ENCODE measurements at places on chromosomes 16 and 17.
A peak's percentile ranks its signal among the peaks of the same experiment; 100 is the strongest.

DNA sequence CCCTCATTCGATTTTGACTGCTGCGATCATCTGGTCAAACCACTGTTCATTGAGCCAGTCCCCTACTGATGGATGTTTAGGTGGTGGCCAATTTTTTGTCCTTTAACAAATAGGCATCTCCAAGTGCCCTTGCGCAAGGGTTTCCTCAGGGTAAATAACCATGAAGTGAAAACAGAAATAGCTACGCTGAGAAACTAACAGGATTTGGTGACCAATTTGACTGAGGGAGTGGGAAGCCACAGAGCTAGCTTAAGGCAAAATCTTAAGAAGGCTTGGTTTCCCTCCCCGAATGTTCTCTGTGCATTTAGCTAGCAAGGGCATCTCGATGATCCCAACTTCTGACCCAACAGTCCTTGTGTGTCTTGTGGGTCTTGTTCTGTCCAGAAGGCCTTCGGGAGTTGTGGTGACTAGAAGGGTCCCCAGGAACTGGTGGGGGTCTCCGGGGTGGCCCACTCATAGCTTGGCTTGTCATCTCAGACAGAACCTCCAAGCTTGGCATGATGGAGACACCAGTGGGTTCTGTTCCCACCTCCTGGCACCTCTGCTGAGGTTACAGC, 117.2 kb downstream of the SOCS1 start:
- DNase-seq = no peak

- no peak for DNase-seq
Measured at GRCh38 chr16:71192387-71192786, 38.1 kb downstream of the HYDIN start.

GRCh38 chr16:11329071-11329491, 16.2 kb upstream of the RMI2 start:
- DNase-seq = peak; percentile 69

- no peak for DNase-seq
Measured at GRCh38 chr16:12020009-12020408, 43.5 kb downstream of the SNX29 start.

GRCh38 chr16:8963010-8963820, 491 bp downstream of the USP7 start:
- peak; percentile 22 for DNase-seq

GRCh38 chr16:75236232-75236631, 15.2 kb downstream of the BCAR1 start:
- no peak for DNase-seq

DNA sequence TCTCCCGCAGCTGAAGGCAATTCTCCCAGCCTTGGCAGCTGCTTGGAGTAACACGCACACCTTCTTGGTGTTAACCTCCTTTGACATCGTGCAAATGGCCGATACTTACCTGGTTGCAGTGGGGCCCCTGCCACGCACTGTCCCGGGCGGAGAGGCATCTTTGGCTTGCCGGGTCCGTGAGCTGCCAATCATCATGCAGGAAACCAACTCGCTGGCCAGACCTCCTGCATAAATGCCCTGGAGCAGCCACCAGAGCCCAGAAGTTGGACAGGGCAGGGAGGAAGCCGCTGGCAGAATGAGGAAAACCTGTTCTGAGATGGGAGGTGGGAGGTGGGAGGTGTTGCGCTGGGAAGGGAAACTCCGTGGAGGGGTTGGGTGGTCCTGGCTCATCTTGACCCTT, 41.7 kb upstream of the CREBBP start:
- no peak for DNase-seq

GRCh38 chr17:76083536-76084182, 4.7 kb downstream of the ZACN start:
- DNase-seq = no peak

DNA sequence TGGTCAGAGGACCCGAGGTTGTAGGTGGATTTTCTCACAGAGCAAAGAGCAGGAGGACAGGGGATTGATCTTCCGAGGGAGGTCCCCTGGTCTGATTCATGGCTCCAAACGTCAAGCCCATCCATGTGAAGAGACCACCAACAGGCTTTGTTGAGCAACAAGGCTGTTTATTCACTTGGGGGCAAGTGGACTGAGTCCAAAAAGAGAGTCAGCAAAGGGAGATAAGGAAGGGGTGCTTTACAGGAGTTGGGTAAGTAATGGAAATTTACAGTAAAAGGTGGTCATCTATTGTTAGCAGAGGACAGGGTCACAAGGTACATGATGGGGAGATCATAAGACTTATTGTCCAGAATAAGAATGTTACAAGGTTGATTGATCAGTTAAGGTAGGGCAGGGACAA, 2285.8 kb downstream of the TP53TG3F start:
- DNase-seq = no peak

DNA sequence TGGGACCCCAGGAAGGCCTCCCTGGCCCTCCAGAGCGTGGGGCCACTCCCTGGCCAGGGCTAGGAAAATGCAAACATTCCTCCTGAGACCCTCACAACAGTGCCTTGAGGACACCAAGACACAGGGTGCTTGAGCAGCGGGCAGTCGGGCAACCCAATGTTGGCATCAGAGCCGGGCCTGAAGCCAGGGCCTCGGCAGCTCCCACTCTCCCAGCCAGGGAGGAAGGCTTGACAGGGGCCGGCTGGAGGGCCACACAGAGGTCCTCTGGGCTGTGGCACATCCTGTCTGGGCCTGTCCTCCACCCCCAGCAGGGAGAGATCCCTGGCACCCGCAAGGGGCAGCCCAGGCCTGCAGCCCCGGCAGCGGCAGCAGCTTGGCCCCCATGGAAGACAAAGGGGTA, 12.3 kb upstream of the KRT17 start:
- DNase-seq = no peak

DNA sequence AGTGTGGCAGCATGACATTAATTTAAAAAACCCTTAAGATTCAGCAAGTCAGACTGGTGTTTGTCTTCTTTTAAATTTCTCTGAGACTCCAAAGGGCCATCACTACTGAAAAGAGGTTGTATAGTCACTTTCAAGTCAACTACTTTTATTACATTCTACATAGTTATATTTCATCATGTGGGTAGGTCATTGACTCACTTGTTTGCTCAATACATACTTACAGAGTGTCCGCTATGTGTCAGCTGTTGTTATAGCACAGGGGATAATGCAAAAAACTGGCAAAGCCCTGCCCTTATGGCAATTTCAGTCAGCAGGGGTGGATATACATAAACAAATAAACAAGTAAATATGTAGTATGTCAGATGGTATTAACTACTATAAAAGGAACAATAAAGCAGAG, 2.5 kb upstream of the MYH4 start:
- DNase-seq = no peak

DNA sequence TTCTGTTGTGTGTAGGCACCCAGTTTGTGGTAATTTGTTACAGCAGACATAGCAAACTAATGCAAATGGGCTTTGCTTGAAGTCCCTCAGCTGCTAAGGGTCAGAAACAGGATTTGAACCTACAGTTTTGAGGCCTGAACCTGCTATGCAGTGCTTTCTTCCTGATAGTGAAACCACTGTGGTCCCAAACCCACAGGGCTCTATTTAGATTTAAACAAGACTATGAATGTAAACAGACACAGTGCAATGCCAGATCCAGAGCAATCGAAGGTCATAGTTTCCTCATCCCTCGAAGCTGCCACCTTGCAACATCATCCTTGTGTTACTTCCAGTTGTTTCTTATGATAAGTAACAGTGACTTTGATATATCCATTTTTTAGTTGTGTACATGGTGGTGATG, 630.2 kb downstream of the WWOX start:
- no peak for DNase-seq

DNA sequence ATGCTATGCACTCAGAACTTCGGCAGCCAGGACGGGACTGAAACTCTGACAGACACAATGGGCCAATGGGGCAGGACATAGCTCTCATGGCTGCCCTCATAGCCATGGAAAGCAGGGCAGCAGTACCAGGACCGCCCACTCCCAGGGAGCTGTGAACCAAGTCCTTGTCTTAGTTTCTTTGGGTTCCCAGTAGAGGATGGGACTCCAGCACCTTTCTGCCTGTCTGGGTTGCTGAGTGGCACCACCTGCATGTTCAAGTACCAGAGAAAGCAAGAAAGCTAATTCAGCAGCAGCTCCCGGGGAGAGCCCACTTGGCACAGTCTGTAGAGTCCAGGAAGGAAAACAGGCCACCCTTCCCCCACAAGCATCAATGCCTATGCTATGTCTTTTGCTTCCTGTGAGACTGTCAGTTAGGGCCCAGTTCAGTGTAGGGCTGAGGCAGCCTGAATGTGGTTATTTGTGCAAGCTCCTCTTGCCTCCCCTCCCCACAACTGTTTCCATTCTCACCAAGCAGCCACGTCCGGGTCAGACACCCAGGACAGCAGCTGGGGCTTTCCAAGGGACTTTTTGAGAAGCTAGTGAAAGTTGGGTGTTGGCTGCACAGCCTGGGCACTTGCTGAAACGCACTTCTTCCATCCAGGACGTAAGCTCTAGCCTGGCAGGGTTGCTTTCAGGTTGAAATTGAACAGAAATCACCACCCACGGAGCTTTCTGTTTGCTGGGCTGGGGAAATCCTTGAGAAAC, 7.8 kb downstream of the SUPT4H1 start:
- no peak for DNase-seq

DNA sequence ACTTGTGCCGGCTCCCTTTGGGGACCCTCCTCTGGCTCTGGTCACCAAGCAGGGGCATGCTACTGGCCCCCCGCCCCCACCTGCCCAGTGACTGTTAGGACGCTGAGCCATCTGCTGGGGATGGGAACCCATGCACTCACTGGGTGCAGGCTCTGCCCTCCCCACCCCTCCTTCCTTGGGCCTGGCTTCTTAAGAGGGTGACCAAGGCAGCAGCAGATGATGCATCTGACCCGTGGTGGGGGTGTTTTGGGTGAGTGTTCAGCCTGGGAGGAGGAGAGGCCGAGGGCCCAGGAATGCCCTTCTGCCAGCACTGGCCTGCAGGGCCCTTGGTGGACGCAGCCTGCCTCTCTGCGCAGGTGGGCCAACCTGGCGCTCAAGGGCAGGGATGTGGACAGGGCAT, 19.2 kb upstream of the MTSS2 start:
- DNase-seq = no peak

- no peak for DNase-seq
Measured at GRCh38 chr17:5078106-5079028, at the start of gene ZFP3. Gene ZFP3 (plus strand): TSS chr17:5078467. CDS start chr17:5091505, 13,038 bp downstream.

GRCh38 chr16:30644334-30644830, 6.4 kb upstream of the PRR14 start:
- DNase-seq = no peak

- DNase-seq = no peak
Measured at GRCh38 chr17:68981288-68981687, 26.1 kb upstream of the ABCA8 start.

DNA sequence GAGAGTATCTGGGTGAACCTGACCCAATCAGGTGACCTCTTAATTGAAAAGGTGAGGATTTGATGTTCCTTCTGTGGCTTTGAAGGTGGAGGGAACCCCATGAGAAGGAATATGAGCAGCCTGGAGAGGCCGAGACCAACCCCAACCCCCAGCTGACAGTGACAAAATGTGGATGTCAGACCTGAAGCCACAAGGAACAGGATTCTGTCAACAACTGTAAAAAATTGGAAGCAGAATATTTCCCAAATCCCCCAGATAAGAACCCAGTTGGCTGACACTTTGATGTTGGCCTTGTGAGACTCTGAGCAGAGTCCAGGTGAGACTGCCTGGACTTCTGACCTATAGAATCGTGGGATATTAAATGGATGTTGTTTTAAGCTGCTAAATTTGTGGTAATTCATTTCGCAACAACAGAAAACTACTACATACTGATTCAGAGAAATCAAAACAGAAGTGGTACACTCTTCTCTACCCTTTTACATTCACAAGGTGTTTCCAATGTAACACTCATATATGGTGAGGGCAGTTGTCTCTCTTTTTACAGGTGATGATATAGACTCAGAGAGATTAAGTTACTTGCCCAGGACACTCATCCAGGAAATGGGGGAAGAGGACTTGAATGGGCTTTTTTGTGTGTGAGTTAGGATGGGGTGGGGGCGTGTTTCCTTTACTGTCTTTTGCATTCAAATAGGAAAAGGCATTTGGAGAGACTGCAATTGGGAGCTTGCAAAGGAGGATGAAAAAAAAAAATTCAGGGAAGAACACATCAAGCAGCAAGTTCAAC, 29.8 kb upstream of the SALL1 start:
- DNase-seq = no peak

DNA sequence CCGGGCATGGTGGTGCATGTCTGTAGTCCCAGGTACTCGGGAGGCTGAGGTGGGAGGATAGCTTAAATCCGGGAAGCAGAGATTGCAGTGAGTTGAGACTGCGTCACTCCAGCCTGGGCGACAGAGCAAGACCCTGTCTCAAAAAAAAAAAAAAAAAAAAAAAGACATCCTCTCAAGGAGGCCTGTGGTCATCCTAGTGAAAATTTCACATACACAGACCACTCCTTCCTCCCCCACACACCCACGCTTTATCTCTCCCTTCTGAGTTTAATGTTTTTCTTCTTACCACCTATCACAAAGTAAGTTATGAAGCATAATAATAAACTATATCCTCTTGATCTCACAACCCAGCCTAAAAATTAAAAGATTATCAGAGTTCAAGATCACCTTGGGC, 1.3 kb upstream of the NOL11 start:
- DNase-seq = no peak

DNA sequence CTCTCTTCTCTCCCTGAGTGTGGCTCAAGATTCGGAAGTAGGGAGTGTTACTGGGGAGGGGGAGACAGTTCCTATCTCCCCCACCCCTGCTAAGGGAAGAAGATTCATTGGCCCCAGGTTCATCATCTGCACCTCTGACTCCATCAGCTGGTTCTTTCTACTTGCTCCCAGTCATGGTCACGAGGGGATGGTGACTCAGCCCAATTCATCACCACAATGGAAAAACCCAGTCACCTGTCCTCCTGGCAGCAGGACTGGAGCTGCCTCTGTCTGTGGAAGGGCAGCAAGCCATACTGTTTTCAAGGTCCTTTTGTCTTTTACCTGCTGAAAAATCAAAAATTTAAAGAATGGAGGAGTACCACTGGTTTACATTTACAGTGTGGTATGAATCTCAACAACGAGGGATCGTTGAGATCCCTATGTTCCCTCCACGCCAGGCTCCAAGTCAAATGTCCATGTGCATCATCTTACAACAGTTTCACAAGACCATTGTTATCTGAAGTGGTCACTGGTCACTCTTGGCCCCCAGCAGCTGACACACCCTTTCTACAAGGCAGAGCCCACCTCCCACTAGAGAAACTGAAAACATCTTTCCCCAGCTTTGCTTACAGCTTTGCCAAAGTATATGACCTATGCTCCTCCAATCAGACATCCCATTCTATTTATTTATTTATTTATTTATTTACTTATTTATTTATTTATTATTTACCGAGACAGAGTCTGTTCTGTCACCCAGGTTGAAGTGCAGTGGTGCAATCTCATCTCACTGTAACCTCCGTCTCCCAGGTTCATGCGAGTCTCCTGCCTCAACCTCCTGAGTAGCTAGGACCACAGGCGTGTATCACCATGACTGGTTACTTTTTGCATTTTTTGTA, 40.4 kb upstream of the NDRG4 start:
- DNase-seq = peak; percentile 76

DNA sequence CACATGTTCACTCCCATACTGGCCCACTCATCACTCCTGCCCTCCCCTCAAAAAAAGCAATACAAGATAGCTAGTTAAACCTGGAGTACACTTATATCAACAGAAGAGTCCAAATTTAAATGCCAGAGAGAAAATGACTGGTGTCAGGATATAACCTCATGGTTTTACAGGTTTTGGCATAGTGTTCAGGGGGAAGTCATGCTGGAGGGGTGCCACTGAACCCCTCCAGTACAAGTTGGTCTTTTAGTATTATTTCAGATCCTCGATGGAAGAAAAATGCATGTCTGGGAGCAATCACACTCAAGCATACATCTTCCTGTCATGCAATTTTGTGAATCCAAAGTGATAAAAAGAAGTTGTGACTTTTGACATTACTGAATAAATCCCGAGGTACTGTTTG, 10.5 kb downstream of the NACA2 start:
- DNase-seq = no peak

All from ACHN (cell line).